ENCODE measurements at places on chromosomes 4 and X. TPM values are rescaled to one million over a fixed set of nuclear protein-coding genes. Genes with fewer than 3 reads are reported as not detected.

Gene TRPC5OS
- not detected for total RNA-seq

Gene FAM184B
- total RNA-seq: not detected

Gene PLA2G12A
- 16.9 TPM for total RNA-seq

Gene RAB9B
- total RNA-seq: 0.98 TPM

Gene USP17L28
- total RNA-seq: not detected

Gene EGF
- total RNA-seq: 0.74 TPM

Gene GPR34
- total RNA-seq: 3.2 TPM

Gene VCX2
- total RNA-seq: not detected

Gene ADH7
- 11.8 TPM for total RNA-seq

Gene CYLC1
- not detected for total RNA-seq

Gene UGT2B11
- total RNA-seq: not detected

Gene SPANXD
- total RNA-seq: not detected

DNA sequence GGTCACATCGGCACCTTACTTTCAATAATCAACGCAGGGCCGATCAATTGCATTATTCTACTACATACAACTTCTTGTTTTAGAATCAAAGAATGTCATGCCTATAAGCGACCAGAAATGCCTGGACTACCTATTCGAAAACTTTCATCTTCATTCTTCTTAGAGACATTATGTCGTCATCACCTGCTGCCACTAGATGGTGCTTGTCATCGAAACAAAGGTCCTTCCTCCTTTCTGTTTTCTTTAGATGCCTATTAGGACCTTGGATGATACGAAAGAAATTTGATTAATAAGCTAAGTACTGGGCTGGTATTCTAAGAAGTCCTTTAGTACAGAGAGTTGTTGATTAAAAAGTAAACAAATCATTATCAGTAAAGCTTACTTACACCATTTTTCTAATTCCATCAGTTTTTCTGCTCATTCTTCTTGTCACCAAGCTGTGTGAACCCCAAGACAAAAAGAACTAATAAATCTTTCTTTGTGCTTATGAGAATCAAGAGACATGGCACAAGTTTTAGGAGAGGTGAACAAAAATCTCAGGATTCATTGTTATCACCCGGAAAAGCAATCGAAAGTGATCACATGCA is 154.5 kb upstream of the SLC4A4 start:
- DNase-seq: no peak

DNA sequence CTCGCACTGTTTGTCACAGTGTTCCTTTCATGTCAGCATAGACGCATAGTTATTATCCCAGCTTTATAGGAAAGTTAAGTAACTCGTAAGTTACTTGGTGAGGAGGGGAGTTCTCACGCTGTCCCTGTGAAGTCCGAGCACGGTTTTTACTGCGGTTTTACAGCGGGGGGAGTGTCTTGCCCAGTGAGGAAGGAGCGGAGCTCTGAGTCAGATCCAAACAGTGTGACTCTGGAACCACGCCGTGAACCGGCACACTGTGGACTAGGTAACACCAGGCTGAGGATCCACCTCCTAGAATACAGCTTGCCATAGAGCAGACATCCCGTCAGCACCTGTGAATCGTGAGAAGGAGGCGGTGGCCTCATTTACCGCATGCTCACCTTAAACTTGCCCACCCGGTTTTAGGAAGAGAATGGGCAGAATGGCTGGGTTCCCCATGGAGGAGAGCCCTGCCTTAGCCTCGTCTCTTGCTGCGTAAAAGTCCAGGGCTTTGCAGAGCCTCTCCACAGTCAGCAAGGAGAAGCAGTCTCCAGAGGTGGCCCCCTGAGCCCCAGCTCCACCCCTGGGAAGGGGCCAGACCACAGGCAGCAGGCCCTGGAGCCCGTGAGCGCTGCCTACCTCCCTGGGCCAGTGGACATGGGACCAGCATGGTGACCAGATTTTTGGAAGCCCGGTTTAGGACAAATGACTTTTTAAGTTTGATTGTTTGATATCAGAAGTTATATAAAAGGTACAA is 40.2 kb upstream of the HGFAC start:
- DNase-seq: no peak

DNA sequence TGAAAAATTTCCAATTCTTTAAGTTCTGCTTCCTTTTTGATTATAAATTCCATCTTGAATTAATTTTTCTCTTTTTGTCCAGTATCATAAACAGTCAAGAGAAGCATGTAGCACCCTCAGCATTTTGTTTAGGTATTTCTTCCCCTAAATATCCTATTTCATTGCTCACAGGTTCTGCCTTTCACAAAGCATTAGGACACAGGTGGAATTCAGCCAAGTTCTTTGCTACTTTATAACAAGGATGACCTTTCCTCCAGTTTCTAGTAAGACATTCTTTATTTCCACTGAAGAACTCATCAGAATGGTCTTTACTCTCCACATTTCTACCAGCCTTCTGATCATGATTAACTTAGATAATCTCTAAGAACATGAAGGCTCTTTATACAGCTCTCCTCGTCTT is 7.4 kb downstream of the SLC9B1 start:
- no peak for DNase-seq

DNA sequence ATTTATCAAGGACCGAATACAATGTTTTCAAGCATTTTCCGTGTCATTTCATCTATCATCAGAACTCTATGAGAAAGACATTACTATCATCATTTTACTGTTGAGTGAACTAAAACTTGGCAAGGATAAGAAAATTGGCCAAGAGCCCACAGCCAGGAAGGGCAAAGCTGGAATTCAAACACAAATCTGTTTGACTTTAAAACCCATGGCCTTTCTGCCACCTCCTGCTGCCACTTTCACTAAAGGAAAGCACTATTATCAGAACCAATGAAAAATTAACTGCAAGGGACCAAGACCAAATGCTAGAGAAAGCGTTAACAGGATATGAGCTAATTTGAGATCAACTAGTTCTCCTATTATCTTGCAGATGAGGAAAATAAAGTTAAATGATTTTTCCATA is 2759.2 kb downstream of the ARAP2 start:
- DNase-seq: no peak

- DNase-seq: no peak
Observed at GRCh38 chr4:560731-561291, 15.3 kb downstream of the TMEM271 start.

DNA sequence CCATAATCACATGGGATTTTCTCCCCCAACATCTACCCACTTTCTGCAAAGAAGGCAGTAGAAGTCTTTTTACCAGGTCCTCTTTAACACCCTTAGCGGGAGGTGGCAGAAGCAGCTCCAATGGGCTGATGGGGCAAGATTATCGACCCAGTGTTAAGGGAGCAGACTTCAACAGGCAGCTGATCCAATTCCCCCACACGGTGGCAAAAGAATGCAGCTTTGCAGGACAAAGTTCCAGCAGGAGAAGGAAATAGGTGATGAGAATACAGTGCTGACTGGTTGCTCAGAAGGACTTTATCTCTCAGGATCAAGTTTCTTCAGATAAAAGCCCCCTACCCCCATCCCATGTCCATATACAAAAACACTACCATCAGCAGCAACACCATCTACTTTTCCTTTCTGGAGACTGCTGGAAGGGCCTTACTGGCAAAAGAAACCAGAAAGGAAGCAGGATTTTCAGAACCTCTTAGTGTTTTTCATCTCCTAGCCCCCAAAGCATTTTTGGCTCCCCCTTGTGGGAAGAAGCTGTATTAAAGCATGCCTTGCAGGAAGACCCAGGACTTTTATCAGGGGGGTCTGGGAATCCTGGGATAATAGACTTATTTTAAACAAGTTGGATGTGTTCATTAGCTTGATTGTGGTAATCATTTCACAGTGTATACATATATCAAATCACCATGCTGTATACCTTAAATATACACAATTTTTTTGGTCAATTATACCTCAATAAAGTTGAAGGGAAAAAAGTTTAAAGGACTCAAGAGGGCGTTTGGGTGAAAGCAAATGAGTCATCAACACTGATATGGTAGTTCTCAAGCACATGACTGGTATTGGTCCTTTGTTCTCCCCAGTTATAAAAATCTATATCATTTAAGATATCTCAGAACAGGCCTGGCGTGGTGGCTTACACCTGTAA is 146.4 kb downstream of the GPC3 start:
- no peak for DNase-seq

DNA sequence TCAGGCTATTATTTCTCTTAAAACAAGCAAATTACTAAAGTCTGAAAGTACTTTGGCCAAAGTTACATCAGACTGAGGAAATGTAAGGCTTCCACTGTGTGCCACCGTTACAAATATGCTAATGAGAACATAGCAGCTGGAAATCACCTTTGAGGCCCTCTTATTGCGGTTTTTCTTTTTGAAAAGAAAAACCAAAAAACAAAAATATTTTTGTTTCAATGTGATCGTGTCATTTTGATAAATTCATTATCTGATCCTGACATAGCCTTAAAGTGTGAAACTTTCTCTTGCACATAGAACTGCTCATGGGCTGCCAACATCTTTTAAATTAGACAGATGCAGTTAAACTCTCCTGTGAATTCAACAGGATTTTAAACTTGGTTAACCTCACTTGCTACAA is 2.8 kb upstream of the TIFA start:
- DNase-seq: no peak

- DNase-seq: no peak
Observed at GRCh38 chrX:74506317-74507115, 85.2 kb downstream of the SLC16A2 start.

DNA sequence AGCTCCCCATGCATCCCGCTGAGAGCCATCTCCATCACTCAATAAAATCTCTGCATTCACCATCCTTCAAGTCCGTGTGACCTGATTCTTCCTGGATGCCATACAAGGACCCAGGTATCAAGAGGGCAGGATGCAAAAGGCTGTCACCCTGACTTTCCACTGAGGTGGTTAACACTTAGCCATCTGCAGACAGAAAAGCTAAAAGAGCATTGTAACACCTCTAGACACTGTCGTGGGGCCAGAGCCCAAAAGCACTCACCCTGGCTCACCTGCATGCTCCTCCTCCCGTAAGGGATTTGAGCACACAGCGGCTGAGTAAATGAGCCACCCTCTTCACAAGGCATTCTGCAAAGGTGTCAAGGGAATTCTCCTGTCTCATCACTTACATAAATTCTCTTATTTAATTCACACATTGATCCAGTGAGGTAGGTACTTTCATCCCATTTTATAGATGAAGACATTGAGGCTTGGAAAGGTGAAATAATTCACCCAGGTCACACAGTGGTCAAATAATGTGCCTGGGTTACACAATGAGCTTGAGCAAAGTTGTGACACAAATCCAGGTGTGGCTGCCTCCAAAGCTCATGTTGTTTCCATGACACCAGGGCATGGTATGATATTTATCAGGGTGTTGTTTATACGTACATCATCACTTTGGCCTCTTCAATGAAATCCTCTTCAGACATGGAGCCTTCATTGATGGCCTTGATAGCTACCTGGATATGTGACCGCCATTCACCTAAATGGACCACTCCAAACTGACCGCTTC is 48.0 kb downstream of the TXK start:
- DNase-seq: no peak

- no peak for DNase-seq
Observed at GRCh38 chrX:19829814-19830213, 57.6 kb downstream of the SH3KBP1 start.

- DNase-seq: no peak
Observed at GRCh38 chr4:4519297-4519894, 22.5 kb downstream of the STX18 start.

DNA sequence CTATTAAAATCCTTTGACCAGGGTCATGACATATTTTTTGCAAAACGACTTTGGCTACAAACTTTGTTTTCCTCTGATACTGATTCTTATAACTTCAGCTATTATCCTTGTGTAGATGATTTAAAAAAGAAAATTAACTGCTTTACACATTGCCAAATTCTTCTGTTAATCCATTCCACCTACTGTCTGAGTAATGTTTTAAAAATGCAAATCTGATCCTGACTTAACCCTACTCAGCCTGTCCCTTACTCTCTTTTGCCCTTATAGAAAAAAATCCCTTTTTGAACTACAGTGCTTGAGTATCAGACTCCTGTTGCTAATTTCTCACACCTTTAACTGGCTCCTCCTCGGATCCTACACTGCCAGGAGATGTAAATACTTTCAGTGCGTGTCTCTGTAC is 723.1 kb downstream of the ADGRL3 start:
- DNase-seq: no peak

DNA sequence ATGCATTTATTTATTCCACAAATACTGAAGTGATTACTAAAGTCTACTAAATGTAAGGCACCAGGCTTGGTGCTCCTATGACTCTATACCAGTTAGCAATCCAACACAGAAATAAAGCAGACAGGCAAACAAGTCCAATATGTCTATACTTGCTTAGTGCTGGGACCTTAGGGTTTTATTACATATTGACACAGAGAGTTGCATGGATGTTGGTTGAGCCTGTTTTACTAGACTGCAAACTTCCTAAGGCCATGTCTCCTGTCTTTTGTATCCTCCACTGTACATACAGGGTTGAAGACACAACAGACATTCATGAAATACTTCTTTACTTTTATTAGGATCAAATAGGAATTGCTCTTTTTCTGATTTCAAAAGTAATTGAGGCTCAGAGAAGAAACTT is 69.0 kb downstream of the LNX1 start:
- DNase-seq: no peak

GRCh38 chr4:16082426-16083240 is 1.2 kb downstream of the PROM1 start:
- no peak for DNase-seq

DNA sequence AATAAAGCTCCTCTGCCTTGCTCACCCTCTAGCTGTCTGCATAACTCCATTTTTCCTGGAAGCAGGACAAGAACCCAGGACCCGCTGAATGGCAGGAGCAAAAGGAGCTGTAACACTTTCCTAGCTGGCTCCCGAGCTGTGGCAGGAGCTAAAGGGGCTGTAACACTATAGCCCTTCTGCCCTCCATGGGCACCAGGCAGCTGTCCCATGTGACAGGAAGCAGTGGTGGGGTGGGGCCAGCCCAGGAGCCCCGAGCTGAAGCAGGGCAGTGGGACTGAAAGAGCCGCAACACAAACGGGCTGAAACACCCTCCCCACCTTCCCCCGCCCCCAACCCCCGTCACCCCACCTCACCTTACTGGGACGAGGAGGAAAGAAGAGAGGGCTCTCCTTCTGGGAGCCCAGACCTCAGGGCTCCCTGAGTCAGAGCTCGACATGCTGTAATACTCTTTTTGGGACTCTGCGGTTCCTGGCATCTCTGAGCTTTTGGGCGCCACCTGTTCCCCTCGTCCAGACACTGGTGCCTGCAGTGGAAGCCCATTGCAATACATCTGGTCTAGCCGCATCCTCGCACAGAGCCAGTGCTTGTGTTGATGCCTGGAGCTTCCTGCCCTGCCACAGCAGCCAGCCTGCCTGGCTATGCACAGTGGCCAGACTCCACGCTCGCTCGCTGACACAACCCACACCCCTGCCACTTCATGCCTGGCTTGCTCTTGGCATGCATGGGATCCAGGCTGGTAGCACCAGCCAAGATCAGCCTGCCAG is 39.4 kb downstream of the PPM1K start:
- DNase-seq: no peak

DNA sequence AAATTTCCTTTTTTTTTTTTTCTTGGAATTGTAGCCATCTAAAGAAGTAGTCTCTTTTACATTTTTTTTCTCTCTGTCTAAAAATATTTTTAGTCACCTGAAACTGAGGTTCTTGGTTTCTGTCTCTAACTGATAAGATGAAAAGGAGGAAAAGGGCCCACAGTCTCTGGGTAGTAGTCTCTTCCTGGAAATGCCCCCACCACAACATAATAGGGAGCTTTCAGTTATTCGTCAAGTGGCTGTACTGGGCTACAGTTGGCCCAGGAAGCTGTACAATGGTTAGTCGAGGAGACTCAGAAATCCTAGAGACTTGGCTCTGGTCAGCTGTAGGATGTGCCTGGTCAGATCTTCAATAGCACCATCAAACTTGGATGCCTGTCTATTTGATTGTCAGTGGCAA is 163.4 kb downstream of the ACTRT1 start:
- DNase-seq: no peak

GRCh38 chr4:173417833-173418232 is 18.9 kb upstream of the SCRG1 start:
- DNase-seq: no peak

GRCh38 chrX:19718642-19719041 is 168.8 kb downstream of the SH3KBP1 start:
- no peak for DNase-seq
